ENCODE measurements at places on chromosomes 5 and 9.

DNA sequence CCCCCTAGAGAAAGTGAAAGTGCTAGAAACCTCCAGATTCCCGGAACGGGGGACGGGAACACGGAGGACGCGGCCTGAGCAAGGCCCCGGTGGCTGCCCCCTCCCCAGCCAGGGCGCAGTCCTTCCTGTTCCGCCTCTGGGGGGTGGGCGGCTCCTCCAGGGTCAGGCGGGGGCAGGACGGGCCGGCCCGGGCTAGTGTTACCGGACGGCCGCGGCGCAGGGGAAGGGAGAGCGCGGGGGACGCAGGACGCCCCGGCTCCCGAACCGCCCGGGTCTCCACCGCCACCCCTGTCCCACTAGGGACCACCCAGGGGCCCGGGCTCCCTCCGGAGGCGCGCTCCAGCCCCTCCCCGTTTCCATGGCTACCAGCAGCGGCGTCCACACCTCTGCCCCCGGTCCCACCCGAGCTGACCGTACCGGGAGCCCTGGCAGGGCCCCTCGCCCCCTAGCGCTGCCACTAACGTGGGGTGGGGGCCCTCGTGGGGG, 579 bp downstream of the SLC12A7 start:
- DNase-seq, result no peak

GRCh38 chr5:80874162-80874561, 86.0 kb upstream of the RASGRF2 start:
- DNase-seq, result no peak

DNA sequence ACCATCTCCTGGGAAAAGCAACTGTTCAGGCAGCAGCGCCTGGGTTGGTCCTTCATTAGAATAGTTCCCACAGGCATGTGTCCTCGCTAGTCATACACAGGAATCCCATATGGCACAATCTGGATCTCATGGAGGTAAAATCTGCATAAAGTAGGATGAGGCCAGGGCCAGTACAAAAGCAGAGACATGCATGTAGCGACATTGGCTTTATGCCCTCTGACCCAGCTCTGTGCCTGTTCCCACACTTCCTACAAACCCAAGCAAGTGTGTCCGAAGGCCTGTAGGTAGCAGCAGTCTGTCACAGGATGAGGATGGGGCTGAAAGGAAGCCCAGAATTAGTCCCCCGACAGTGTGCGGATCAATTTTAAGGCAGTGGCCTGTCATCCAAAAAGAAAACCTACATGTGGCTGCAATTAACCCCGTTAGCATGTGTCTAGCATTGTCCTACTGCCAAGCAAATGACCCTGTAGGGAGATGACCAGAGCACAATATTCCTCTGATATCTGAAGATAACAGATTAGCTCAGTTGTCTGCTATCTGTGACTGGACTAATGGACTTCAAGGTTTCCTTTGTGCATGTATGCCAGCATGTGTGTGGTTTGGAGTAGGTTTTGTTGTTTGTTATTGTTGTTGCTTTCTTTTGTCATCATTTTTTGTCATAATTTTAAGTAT, 178.8 kb downstream of the TMEM161B start:
- DNase-seq, result no peak

DNA sequence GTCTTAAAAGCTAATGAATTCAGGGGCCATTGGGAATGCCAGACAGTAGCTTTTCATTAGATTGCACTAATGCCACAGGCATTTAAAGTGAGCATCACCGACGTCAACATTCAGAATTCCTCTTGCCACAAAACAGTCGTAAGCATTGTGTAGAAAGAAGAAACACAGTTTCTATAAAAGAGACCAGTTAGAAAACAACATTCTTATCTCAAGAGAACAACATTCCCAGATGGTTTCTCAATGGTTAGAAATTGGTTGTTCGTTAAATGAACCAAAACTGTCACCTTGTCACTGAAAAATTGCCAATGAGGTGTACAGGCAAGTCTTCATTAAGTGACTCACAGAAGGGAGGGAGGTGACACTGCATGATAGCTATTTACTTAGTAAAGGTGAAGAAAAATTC, 401.6 kb upstream of the PRR16 start:
- DNase-seq, result no peak

GRCh38 chr5:110414360-110414759, 312.1 kb downstream of the TMEM232 start:
- no peak for DNase-seq

GRCh38 chr9:135086597-135087488, 625 bp upstream of the OLFM1 start:
- no peak for DNase-seq

DNA sequence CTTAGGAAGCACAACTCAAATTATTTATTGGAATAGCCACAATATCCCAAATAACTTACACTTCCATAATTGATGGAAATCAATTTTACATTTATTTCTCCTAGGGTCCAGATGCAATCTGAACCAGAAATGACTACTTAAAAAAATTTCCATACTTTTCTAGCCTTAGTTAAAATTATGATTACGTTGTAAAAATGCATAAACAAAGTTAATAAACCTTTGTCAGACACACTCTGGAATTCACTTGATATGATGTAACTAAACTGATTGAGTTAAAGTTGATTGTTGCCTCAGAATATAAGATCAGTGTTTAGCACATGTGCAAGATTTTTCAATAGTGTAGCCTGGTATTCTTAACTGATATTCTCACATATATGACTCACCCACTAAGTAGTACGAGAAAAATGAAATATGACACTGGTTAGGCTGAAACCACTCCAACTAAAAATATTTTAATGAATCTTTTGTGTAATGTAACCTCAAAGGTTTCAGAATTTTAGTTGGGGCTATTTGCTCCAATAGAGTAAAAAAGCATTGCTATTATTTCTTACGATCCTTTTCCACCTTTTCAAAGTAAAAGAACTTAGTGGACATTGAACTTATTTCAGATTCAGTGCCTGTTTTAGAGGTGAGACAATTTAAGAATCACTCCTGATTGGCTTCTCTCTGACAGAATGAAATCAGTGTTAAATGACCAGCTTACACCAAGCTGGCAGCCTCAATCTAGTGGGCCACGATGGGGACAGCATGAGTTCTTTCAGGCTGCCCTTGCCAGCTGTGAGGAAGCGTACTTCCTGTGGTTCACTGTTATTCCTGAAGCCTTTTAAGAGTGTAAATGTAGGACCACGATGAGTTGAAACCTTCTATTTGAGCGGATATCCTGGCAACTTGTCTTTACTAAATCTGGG, 277.2 kb upstream of the CDH9 start:
- DNase-seq, result no peak

DNA sequence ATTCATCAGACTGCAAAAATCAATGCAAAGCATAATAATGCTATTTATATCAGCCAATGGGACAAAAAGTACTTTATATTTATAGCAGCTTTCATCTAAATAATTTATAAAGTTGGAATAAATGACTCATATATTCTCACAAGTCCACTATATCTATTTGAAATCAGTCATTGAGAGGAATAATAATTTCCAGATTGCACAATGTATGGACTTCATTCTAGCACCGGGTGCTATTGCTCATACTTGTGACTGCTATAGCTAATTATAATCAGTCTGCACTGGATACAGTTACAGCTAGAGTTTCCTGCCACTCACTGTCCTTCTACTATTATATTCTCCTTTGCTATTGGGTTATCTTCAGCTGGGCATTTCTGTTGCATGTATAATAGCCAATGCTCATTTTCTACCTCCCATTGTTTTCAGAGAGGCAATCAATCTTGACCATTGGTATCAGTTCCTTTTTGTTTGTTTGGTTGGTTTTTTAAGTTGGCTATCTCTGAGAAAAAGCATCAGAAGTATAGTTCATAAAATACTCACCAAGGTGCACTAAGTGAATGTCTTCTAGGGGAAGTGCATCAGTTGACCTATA, 1.9 kb downstream of the CDH18 start:
- no peak for DNase-seq

DNA sequence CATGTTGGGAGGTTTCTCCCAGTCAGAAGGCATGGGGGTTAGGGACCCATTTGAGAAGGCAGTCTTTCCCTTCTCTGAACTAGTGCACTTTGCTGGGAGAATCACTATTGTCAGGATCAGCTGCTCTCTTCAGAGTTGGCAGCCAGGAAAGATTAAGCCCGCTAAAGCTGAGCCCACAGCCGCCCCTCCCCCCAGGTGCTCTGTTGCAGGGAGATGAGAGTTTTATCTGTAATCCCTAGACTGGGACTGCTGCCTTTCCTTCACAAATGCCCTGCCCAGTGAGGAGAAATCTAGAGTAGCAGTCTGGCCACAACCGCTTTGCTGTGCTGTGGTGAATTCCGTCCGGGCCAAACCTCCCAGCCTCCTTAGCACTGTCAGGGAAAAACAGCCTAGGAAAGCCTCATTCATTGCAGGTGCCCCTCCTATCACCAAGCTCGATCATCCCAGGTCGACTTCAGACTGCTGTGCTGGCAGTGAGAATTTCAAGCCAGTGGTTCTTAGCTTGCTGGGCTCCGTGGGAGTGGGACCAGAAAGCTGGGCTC, 69.8 kb downstream of the CNTLN start:
- DNase-seq, result no peak

DNA sequence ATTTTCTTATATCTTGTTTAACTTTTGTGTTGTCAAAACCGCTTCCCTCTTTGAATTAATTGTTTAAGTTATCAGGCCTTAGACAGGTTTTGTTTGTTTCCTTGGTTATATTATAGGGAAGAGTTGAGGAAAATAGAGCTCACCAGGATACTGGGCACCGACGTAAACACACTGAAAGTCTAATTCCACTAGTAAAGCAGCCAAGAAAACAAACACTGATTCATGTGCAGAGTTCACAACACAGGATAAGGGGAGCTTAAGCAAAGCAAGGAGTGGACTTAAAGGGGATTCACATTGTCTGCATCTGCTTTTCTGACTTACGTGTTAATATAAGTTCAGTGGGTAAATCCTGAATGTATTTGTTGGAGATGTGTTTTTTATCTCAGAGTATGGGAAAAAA, 139.0 kb upstream of the CDH6 start:
- DNase-seq, result no peak

- no peak for DNase-seq
Measured at GRCh38 chr9:6843742-6844141, 86.0 kb downstream of the KDM4C start.

DNA sequence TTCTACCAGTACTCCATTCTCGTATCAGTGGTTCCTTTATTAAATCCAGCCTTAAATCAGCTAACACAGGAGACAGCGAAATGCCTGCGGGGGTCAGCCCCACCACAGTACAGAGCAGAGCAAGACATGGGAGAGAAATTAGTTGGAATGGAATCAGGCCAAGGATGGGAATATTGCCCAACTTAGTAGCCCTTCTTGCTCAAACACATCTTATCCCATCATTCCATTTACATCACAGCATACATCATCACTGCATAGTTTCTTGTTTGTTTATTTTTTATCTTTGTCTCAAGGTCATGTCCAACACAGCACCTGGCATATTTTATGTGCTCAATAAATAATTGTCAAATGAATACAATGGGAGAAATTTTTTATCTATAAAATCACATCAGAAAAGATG, 34.3 kb upstream of the DAB2 start:
- DNase-seq, result no peak

- DNase-seq, result no peak
Measured at GRCh38 chr9:136178773-136179075, 26.2 kb downstream of the LHX3 start.

DNA sequence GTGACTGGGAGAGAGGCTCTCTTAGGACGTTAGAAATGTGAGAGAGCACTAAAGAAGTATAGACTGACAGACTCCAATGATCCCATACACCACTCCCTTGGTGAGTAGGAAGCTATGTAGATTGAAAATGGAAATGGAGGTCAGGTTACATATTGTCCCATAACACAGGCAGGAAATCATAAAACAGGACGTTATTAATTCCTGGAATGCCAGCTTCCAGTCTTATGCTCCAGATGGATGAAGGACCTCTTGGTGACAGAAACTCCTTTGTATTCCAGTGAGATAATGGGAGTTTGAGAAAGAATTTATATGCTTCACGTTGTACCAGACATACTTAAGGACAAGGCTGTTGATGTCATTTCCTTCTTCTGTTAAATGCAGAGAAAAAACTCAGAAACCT, 338.2 kb upstream of the ITGA1 start:
- DNase-seq, result no peak

GRCh38 chr9:104860263-104860662, 67.7 kb downstream of the ABCA1 start:
- no peak for DNase-seq

DNA sequence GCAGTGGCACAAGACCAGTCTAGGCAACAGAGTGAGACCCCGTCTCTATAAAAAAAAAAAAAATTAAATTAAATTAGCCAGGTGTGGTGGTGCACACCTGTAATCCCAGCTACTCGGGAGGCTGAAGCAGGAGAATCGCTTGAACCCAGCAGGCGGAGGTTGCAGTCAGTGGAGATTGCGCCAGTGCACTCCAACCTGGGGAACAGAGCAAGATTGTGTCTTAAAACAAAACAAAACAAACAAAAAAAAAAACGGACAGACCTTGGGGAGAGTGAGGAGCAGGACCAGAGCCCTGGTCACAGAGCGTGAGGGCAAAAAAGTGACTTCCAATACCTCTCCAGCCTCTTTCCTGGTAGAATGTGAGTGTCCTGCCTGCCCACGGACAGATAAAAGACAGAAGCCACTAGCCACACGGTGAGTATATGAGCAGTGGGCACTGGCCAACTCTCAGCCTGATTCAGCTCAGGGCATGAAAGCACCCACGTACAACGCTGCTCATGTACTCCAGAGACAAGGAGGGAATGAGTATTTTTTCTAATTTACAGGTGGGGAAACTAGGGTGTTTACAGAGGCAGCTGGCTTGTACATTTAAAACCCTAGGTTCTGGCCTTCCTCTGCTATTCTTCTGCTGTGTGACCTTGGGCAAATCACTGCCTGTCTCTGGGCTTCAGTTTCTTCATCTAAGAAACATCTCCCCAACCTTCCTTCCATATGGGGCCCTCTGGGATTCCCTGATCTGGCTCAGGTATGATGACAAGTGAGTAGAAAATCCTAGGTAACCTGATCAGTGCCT, 1.8 kb downstream of the OLFML2A start:
- no peak for DNase-seq

GRCh38 chr9:36597412-36598178, 24.9 kb downstream of the MELK start:
- DNase-seq, result no peak

DNA sequence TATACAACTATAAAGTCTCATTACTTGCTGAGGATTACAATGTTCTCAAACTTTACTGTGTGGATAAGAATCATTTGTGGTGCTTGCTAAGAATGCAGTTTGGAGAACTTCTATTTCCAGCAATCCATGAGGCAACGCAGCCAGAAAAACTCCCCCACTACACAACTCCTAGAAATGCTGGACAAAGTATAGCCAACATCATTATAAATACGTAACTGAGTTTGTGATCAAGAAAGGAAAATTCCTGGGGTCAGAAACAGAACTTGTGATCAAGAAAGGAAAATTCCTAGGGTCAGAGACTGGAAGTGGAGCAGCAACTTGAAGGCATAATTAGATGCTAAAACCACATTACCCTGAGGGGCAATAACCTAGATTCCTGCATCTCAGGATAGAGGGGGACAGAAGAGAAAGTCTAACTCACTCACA, 81.1 kb downstream of the MAT2B start:
- no peak for DNase-seq

GRCh38 chr9:38289236-38289865, 103.2 kb upstream of the ALDH1B1 start:
- DNase-seq, result no peak

All from stimulated activated CD8-positive, alpha-beta memory T cell treated with anti-CD3 and anti-CD28 coated beads, Interleukin-12 subunit alpha, Interleukin-12 subunit beta, amount 100 ng/mL, for 1 hour (primary cell).